ENCODE measurements at places on chromosomes 7 and 10.
A peak's percentile ranks its signal among the peaks of the same experiment; 100 is the strongest.

- DNase-seq, result no peak
Measured at GRCh38 chr7:64183126-64183742, 23.8 kb upstream of the ZNF735 start.

GRCh38 chr10:49610458-49611165, 502 bp downstream of the SLC18A3 start:
- no peak for DNase-seq

GRCh38 chr7:79988653-79989052, 146.0 kb upstream of the GNAI1 start:
- no peak for DNase-seq

DNA sequence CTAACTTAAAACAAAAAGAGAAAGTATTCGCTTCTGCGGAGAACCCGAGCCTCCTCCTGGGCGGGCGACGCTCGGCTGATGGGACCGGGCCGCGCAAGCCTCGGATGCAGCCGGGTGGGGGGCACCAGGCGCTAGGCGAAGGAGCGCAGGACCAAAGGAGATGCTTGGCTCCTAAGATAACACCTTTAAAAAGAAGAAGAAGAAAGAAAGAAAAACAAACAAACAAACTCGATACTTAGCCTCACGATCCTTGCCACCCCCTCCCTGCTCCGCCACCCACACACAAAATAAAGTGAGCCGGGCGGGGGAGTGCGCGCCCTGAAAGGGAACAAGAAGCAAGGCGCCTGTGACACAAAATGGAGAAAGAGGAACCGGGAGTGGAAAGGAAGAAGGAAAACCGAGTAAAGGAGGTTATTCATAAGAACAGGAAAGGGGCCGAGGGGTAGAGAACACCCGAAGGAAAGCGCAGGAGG, 34.0 kb upstream of the EBLN1 start:
- DNase-seq, result peak; percentile 86

GRCh38 chr10:108523016-108523800, 1358.7 kb upstream of the SORCS1 start:
- DNase-seq, result no peak

Measured in upper lobe of right lung (tissue), 1 donor.